ENCODE measurements at places on chromosomes 1 and 21.
A peak's percentile ranks its signal among the peaks of the same experiment; 100 is the strongest.

GRCh38 chr1:8560611-8561544 is 243.0 kb downstream of the SLC45A1 start:
- DNase-seq: peak; percentile 16

DNA sequence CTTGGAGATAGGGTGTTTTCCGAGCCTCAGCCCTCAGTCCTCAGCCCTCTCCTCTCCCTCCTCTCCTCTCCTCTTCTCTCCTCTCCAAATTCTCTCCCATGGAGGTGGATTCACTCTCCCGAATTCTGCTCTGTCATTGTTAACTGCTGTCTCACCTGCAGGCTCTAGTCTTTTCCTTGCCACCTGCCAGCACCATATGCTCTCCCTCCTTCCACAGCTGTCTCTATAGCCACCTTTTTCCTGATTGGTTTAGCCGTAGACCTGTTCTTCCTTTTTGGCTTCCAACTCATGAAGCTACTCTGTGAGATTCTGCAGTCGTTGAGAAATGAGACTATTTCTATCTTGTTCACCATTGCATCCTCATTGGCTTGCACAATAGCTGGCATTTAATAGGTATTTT is 19.7 kb downstream of the COG2 start:
- DNase-seq: no peak

GRCh38 chr1:111943066-111943465 is 46.4 kb downstream of the KCND3 start:
- no peak for DNase-seq

GRCh38 chr1:34874296-34874952 is 14.9 kb upstream of the SMIM12 start:
- no peak for DNase-seq

DNA sequence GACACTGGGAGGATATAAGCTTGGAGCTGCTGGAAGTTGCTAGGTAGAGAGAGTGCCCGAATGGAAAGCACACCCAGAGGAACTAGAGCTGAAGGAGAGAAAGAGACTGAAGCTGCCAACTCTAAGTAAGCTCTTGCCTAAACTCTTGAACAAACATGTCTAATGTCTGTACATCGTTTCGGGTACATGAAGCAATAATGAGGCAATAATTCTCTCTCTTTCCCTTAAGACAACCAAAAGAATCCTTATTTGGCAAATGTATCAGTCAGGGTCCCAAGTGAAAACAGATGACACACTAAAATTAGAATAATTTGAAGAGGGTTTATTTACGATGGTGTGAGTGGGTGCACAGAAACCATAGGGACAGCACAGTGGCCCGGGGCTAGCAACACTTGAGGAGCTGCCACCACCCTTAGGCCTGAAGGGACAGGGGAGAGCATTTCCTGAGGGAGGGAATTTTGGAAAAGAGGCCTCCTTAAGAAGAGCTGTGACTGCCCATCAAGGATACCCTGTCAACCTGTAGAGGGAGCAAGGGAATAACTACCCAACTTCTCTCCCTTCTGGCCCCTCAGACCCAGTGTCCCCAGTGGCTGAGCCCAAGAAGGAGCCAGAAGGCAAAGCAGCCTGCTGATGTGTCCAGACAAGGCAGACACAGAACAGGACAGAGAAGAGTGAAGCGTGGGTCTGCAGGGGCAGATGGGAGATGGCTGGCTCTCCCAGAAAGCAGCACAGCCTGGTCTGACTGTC is 36.1 kb upstream of the KHDRBS1 start:
- DNase-seq: peak; percentile 81

GRCh38 chr1:205504311-205505075 is at the start of gene CDK18:
Gene CDK18 (plus strand): TSS chr1:205504669. CDS start chr1:205523168, 18,499 bp downstream.
- DNase-seq: no peak

DNA sequence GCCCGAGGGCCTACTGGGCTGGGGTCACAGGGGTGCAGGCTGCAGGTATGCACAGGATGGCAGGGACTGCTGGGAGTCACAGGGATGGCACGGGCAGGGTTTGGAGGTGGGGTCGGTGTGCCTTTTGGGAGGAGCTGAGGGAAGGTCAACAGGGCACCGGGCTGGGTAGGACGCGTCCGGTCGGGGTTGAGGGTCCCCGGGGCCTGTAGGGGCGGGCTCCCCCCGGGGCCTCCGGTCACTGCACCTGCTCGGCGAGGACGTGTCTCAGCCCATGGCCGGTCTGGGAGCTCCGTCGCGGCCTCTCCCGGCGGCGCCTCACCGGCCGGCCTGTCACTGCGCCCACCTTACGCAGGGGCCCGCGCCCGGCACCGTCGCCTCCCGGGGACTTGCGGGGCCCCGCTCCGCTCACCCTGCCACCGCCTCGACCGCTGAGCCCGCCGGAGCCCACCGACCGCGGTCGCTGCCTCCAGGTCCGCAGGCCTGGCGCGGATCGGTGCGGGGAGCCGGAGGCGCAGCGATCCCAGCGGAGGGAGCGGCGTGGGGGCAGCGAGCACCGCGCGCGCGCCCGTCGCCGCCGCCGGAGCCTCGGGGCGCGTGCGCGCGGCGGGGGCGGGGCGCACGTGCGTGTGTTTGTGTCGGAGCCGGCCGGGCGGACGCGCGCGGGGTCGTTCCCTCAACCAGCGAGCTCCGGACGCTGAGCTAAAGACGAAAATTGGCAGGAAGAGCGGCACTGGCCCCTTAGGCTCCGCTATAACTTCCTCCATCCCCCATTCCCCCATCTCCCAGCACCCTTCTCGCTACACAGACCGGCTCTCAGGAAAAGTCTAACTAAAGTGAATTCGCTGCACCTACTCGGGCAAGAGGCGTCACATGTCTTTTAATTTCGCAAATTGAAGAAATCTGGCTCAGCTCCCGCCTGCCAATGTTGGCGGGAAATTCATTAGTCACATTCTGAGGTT is at the start of gene AMIGO1:
AMIGO1 (minus strand) TSS at position 552 of the 959 bp plus-strand sequence. CDS start 815 bp downstream, outside the sequence.
- DNase-seq: no peak

GRCh38 chr21:44304011-44304616 is 4.3 kb downstream of the PFKL start:
- DNase-seq: no peak

DNA sequence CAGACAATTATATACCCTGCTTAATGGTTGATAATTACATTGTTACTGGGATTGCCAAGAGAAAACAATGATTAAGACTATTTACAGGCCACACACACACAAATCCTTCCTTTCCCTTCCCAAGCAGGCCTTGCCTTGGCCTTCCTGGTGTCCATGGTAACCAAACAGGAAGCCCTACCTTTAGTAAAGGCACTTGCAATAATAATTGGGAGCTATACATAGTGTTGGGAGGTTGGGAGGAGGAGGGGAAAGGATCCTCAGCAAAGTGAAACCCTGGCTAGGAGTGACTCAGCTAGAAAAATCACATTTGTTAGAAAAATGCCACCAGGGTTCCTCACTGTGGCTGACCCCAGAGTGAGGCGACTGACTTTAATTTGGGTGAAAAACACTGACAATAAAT is 122.3 kb upstream of the ADAR start:
- no peak for DNase-seq

All from fibroblast of skin of left biceps (primary cell).